ENCODE measurements at places on chromosomes 7 and 10. TPM values are rescaled to one million over a fixed set of nuclear protein-coding genes. Genes with fewer than 3 reads are reported as not detected.
A peak's percentile ranks its signal among the peaks of the same experiment; 100 is the strongest.

GRCh38 chr10:79136236-79137005 lies 67.7 kb downstream of the ZMIZ1 start:
- no peak for DNase-seq

DNA sequence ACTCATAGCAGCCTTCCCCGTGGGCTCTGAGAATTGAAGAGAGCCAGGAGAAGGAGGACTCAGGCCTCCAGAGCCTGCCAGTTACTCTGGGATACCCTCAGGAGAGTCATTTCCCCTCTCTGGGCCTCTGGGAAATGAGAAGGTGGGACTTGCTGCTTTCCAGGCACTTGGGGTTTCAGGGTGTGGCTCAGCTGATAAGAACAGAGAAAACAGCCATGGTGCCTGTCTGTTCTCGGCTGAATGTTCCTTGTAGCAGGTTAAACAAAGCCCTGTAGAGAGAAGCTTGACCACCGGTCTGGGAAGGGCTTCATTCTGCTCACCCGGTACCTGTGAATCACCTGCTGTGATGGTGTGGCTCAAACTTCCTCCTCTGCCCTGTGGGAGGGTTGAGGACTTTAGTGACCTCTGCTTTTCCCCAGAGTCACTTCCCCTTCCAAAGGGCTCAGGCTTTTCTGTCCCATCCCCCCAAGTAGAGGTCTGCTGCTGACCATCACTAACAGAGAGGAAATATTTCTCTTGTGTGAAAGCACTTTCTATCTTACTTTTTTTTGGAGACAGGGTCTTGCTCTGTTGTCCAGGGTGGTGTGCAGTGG lies 212.4 kb upstream of the GALNT17 start:
- no peak for DNase-seq

GRCh38 chr7:1675673-1676549 lies 5.8 kb downstream of the ELFN1 start:
- no peak for DNase-seq

DNA sequence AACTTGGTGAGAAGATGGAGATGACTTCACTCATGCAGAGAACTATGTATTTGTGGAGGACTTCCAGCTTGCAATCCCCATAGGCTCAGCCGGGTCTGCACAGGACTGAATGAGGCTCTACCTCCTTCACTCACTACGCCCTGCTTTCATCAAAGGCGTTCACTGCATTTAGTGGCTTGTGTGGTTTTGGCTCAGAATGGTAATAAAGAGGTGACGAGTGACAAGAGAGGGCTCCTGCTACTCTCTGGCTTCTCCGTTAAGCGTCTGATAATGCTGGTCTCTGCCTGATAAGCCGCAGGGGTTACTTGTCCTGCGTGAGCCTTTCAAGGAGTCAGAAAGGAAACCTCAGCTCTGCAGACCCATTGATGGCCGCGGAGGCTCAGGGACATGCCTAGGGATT lies 343.4 kb downstream of the PRPF18 start:
- DNase-seq = no peak

DNA sequence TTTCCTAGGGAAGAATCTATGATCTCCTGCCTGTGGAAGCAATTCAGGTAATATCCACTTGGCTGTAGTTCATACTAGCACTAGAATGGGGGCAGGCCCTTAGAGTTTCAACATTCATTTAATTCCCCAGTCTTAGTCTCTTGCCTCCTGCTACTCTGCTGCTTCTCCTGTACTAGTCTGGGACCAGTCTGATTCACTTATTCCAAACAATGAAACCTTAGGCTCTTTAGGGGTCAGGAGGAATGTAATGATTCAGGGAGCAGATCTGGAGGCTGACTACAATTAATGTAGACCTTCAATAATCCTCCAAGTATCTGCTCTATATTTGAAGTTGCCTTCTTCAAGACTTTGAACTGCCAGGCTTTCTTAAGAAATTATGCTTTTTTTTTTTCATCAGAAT lies 101.8 kb downstream of the GNAT3 start:
- DNase-seq = no peak

GRCh38 chr10:82867056-82867455 lies 992.1 kb downstream of the NRG3 start:
- DNase-seq = no peak

DNA sequence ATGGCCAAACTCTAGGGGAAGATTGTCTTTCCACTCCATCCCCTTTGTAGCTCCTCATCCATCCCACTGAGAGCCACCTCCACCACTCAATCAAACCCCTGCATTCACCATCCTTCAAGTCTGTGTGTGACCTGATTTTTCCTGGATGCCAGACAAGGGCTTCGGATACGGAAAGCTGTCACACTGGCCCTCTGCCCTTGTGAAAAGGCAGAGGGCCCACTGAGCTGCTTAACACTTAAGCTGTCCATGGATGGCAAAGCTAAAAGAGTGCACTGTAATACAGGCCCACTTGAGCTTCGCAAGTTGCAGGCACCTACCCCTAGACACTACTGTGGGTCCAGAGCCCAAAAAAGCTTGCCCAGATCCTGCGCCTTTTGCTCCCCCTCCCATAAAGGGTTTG lies 237.2 kb downstream of the MAGI2 start:
- no peak for DNase-seq

The C10orf62 gene
- 14.0 TPM for total RNA-seq

The PRSS37 gene
- not detected for total RNA-seq

The BRAF gene
- 52.9 TPM for total RNA-seq

The TAS2R41 gene
- not detected for total RNA-seq

- DNase-seq = peak; percentile 16
These were observed 38.0 kb downstream of the ZNRF2 start for GRCh38 chr7:30322271-30323005.
